ENCODE measurements at places on chromosomes 12 and 14.

DNA sequence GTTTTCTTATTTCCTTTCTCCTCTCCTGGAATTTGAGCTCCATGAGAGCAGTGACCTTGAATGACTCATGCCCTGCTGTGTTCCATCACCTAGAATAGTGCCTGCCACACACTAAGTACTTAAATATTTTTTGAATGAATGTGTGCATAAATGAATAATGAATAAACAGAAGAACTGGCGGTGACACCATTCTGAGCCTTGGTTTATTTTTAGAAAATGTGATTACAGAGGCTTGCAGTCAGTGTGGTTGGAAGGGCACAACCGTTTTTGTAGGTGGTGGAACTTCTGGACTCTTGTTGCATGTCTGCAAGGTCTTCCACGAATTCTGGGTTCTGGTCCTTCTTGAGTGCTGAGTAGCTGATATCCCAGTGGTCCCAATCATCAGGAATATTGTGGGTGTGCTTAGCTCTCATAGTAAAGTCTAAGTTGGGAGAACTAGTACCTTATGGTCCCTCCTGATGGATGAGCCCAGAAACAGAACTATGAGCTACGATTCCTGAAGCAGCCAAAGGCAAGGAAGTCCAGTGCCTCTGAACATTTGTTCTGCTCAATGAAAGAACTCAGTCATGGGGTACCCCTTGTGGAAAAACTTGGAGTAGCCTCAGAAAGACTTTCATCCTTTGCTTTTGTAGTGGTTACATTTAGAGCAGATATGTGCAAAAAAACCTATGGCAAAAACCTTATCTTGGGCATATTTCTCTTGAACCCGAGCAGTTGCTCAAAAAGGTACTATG, 28.8 kb upstream of the BHLHE41 start:
- no peak for DNase-seq

DNA sequence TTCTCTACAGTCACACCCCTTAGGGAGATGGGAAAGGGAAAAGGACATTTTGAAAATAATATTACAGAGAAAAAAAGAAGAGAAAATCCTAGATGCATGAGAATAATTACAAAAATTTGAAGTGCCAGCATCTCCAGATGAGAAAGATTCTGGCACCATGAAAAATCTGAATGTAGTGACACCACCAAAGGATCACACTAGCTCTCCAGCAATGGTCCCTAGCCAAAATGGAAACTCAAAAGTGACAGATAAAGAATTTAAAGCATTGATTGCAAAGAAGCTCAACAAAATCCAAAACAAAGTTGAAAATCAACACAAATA, 27.4 kb upstream of the GARIN6 start:
- no peak for DNase-seq

DNA sequence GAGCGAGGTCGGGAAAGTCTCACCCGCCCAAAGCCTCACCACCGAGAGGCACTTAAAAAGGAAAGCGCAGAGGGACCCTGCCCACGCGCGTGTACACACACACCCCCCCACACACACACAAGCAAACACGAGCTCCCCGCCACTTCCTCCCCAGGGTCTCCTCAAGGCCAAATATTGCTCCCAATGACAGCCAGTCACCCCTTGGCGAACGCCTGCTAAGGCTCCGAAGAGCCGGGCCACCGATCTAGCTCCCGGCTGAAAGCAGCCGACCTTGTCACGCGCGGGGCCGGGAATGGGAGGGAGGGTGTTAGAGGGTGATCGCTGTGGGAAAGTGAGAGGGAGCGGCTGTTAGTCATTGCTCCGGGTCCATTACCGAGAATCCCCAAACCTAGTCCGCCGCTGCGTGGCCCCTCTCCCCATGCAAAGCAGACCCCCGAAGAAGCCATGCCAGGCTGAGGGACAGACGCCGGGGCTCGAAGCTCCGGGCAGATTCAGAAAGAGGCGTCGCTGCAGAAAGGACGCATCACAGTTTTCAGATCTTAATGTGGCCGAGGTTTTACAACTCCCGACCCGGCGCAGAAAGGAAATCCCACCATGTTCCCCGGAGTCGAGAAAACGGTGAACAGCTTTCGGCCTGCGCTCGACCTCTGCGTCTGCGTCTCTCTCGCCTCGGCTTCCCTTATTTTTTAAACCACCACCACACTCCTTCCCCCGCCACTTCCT, 2.6 kb downstream of the BMP4 start:
- DNase-seq: no peak

DNA sequence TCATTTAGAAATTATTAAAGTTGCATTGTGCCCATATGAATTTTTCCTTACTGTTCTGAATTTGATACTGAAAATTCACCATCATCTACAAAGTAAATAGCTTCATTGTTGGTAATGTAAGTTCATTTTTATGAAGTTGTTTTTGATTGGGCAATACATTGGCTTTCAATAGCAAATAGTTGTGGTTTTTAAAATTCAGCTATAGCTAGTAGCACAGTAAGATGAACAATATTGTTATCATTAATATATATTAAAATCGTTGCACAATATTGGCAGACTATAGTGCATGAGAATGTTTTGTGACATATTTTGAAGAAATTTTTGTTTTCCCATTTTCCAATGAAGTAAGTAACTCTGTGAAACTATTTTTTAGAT, 575.0 kb downstream of the PRKD1 start:
- no peak for DNase-seq

- DNase-seq: no peak
These were observed 773.1 kb upstream of the TBX3 start for GRCh38 chr12:115456946-115457689.

DNA sequence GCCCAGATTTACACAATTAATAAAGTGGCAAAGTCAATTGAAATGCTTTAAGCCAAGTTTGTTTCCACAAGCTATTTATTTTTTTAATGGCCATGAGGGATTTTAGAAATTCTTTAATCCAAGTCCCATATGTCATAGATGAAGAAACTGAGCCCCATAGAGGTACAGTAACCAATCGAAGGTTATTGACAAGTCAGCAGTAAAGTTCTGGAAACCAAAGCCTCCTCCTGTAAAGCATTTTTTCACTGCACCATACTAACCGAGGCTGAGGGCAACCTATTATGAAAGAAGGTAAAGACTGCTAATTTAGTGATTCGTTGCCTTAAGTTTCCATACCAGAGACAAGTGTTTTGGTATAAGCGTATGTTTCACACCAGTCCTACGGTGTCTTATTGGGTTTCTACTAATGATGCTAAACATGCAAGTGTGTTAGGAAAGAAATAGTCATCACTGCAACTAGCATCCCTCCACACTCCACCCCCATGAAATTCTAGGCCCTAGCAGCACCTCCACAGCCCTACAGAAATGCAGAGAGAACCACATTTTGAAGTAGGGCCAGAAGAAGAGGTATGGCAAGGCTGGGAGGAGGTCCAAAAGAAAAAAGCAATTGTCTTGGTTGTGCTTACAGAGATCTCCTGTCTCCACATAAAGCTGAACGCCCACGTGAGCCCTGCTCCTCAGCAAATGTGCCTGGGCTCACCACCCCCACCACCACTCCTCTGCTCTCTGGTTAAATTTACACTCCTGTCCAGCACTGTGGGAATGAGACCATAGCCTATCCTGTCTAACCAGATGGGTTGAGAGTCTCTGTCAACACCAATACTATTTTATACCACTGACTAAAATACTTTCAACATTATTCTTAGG, 271.1 kb upstream of the G2E3 start:
- DNase-seq: no peak

DNA sequence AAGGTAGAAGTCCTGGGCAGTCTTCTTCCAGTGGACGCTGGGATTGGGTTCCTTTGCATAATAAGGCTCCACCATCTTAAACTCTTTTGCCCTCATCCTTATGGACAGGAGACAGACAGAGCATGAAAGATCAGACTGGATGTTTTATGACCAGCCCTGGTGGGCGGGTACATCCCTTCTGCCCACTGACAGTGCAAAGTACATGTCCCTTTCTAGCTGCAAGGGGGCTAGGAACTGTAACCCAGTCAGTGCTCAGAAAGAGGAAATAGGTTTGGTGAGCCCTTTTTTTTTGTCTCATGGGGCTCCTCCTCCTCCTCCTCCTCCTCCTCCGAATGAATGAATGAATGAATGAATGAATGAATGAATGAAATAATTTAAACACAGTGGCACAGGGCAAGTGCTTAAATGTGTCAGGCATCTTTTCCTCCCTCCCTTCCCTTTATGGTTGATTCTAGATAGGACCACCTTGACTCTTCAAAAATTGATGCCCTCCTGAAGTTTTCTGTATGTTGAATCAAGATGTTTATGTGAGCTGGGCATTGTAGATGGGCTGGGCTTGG, 36.4 kb upstream of the HNF1A start:
- DNase-seq: no peak

DNA sequence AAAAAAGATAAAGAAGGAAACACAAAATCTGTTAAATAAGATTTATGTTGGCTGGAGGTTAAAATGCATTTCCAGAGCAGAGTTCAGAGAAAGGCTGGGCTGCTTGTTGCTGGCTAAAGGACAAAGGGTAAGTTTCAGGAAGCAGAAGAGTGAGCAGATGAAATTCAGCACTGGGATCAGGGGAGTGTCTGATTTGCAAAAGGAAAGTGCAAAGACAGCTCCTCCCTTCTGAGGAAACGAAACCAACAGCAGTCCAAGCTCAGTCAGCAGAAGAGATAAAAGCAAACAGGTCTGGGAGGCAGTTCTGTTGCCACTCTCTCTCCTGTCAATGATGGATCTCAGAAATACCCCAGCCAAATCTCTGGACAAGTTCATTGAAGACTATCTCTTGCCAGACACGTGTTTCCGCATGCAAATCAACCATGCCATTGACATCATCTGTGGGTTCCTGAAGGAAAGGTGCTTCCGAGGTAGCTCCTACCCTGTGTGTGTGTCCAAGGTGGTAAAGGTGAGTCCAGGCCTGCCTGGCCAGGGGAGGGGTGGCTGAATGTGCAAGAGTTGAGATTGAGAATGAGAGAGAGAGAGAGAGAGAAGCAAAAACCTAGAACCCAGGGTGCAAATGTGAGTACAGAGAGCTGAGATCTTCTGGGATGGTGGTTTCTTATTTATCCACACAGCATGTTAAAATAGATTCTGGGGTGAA, at the start of gene OAS1:
TSS of gene OAS1 (plus strand) at position 251 of the 703 bp plus-strand sequence. CDS start at position 329, 78 bp downstream.
- no peak for DNase-seq

- DNase-seq: no peak
These were observed 11.6 kb downstream of the POMT2 start for GRCh38 chr14:77309131-77309530.

DNA sequence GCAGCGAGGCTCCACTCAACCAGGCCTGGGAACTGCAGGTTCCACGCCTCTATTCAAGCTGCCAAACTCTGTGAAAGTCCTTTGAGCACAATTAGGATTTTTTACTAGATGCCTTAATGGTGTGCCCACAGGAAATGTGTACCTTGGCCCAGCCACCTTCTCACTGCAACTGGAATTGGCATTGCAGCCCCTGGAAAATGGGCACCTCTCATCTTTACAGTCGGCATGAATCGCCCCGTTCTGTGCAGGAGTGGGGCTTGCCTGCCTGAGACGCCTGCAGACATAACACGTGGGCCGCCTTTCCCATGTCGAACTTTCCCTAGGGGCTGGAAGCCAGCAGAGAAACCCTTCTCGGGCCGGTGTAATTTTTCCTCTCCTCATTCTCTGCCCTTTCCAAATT, 42.0 kb upstream of the ELK3 start:
- DNase-seq: no peak

- no peak for DNase-seq
These were observed 233.2 kb downstream of the MDGA2 start for GRCh38 chr14:47442211-47442610.

- DNase-seq: no peak
These were observed 32.2 kb upstream of the BHLHE41 start for GRCh38 chr12:26157001-26157400.
